Gastrocnemius medialis (tissue), 4 donors: ENCODE measurements at places on chromosomes 2 and 18. TPM values are rescaled to one million over a fixed set of nuclear protein-coding genes. Genes with fewer than 3 reads are reported as not detected.

Gene PARD3B
- 6.3 TPM for total RNA-seq

Gene SLC5A6
- 38.8 TPM for total RNA-seq

Gene GKN2
- total RNA-seq, result not detected

Gene ACTG2
- total RNA-seq, result 0.41 TPM

Gene CHN1
- total RNA-seq, result 4.7 TPM

Gene CGREF1
- 7.1 TPM for total RNA-seq

Gene DAW1
- total RNA-seq, result not detected

Gene ZNF519
- total RNA-seq, result 2.3 TPM

Gene NBEAL1
- 11.6 TPM for total RNA-seq

Gene GPR35
- 1.8 TPM for total RNA-seq

Gene SIX3
- not detected for total RNA-seq

Gene UGT1A7
- total RNA-seq, result not detected

Gene FAHD2A
- 27.6 TPM for total RNA-seq
